ENCODE measurements at places on chromosomes 2 and 18.

GRCh38 chr2:136217996-136218395 is 100.0 kb upstream of the CXCR4 start:
- DNase-seq = no peak

GRCh38 chr2:26847307-26847654 is 651 bp upstream of the DPYSL5 start:
- DNase-seq = no peak

- no peak for DNase-seq
Observed at GRCh38 chr2:216133397-216133796, 24.2 kb downstream of the XRCC5 start.

GRCh38 chr2:50102383-50102782 is 929.5 kb downstream of the NRXN1 start:
- no peak for DNase-seq

- DNase-seq = peak; percentile 13
Observed at GRCh38 chr2:130241041-130241707, 42.9 kb upstream of the TUBA3E start.

DNA sequence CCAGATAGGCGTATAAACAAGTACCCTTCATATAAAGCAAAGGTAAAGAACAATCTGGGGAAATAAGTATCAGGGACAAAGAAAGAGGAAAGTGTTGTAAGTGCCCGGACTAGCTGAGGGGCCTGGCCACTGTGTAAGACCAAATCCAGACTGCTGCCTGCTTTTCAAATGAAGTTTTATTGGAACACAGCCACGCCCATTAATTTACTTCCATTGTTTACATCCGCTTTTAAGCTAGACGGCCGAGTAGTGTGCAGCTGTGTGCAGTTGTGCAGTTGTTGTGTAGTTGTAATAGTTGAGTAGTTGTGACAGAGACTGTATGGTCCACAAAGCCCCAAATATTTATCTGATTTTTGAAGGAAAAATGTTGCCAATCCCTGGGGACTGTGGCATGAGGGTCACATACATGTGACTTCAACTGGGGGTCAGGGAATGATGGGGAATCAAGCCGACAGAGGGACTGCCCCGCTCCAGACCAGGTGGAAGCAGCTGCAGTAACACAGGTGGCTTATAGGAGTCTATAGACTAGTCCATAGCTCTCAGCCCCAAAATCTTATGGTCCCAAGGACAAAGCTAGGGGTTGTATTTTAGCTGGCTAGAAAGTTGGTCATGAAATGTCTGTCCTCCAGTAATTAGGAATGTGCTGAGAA is 30.0 kb downstream of the FHL2 start:
- no peak for DNase-seq

DNA sequence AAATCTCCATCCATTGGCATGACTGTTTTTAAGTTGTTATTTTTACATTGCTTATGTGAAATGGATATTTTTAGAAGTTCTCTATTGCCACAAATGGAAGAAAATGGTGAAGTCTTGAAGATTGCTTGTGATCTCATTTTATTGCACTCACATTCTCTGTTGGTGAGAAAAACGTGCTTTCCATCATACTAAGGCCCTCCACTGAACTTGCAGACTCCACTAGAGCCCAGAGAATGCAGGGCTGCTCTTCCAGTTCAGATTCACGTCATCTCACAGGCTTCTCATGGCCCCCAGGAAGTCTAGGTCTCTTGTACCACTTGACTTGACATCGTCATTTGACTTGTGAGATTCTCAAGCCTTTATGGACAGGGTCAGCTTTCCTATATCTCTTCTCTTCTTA is 254.8 kb upstream of the COPS8 start:
- DNase-seq = no peak

- DNase-seq = no peak
Observed at GRCh38 chr2:224608104-224608503, 22.9 kb upstream of the CUL3 start.

- no peak for DNase-seq
Observed at GRCh38 chr2:169823996-169824372, 721 bp downstream of the METTL5 start.

DNA sequence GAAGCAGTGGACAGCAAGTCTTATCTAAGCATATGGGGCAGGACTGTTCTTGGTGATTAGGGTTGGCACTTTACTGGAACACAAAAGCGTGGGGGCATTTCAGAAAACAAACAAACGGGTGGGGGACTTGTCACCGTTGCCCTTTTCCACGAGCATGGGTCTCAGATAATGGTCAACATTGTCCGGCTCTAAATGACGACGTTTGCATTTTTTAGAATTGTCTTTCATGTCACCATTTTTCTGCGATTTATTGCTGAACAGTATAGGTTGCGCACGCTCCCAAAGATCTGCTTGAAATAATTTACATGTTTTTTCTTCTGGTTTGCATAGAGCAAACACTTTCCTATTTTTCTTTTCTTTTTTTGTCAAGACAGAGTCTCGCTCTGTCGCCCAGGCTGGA is 46.6 kb upstream of the TBC1D8 start:
- DNase-seq = no peak

GRCh38 chr2:105309147-105309545 is 20.4 kb downstream of the TGFBRAP1 start:
- DNase-seq = no peak

GRCh38 chr2:126799301-126799700 is 99.4 kb upstream of the TEX51 start:
- DNase-seq = no peak

GRCh38 chr18:20996418-20996817 is 115.2 kb downstream of the ROCK1 start:
- no peak for DNase-seq

- peak; percentile 77 for DNase-seq
Observed at GRCh38 chr2:5803547-5803946, 111.4 kb downstream of the SOX11 start.

DNA sequence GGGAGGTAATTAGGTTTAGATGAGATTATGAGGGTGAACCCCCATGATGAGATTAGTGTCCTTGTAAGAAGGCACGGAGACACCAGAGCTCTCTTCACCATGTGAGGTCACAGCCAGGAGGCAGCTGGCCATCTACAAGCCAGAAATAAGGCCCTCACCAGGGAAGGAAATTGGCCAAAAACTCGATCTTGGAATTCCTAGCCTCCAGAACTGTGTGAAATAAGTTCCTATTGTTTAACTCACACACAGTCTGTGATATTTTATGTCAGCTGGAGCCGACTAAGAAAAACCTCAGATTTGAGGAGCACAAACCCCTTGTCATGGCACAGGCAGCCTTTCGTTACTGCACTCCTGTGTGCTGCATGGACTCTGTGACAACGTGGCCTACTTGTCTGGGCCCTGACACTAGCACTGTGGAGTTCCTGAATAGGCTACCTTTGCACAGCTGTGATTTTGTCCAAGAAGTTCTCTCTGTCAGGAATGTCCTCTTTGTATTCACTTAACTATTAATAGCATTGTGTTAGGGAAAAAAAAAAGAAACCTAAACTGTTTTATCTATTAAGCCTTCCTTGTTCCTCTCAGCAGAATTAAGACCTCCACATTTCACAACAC is 319.8 kb downstream of the TDRD15 start:
- no peak for DNase-seq

DNA sequence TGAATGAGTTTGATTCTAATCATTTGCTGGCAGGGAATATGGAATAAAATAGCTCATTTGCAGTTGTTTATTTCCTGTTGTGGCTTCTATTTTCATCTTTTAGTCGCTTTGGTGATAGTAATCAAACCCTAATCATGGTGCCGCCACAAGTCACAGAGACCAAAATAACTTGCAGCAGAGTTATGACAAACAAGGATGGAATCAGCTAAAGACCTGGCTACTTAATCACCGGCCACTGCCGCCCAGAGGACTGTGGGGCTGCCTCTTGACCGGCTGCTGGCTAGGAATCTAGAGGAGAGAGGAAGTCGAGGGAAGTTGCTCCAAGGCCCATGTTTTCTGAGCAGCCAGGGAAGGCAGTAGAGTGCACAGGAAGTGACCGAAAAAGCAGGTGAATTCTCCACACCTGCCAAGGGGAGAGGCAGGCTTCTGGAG is 5.1 kb upstream of the SMAD7 start:
- peak; percentile 78 for DNase-seq

DNA sequence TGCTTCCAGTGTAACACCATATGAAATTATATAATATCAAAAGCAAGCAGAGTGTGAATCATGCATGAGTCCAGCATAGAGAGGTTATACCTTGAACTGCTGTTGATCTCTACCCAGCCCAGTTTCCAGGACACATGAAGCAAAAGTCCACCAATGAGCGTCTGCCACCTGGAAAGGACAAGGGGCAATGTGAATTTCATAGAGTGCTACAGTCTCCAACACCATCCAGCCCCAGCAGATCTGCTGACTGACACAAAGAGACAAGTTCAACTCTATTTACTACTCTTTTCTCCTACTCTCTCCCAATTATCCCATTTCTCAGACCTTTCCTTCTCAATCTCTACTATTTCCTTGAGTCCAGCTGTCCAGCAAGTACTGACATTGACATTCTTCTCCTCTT is 31.8 kb upstream of the RIOK3 start:
- DNase-seq = no peak

GRCh38 chr2:85791704-85792565 is 38.1 kb downstream of the ATOH8 start:
- DNase-seq = no peak

DNA sequence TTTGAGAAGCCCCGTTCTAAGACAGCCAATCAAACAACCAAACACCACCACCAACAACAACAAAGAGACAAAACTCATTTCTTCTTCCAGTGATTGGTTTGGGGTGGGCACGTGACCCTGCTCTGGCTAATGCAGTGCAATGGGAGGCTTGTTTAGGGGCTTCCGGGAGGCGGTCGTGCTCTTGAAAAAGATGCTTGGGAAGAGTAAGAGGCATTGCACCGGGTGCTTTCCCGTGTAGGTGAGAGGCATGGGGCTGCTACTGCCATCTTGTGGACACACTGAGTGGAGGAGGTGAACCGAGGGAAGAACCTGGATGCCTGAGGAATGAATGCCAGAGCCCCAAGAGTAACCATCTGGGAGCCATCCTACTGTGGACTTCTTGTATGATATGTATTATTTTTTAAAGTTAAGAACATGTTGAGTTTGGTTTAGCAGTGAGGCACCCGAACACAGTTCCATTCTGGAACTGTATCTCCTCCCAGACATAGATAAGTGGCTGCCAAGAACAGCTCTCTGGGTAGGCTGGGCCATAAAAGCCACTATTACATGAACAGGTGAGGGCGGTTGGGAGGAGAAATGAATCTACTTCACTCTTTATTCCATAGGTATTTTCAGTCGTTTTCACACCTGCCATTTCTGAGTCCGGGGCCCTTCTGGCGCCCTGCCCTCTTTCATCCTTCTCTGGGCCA is 19.1 kb upstream of the ARHGAP25 start:
- peak; percentile 41 for DNase-seq

- no peak for DNase-seq
Observed at GRCh38 chr2:222264791-222265320, 33.9 kb downstream of the PAX3 start.

Measured in astrocyte of the spinal cord (primary cell).